Stimulated activated CD4-positive, alpha-beta T cell treated with anti-CD3 and anti-CD28 coated beads, Interleukin-4, amount 100 ng/mL, for 24 hours (primary cell): ENCODE measurements at places on chromosomes 3 and 15.

- no peak for DNase-seq
Observed at GRCh38 chr3:169835533-169835932, 22.8 kb upstream of the LRRC34 start.

DNA sequence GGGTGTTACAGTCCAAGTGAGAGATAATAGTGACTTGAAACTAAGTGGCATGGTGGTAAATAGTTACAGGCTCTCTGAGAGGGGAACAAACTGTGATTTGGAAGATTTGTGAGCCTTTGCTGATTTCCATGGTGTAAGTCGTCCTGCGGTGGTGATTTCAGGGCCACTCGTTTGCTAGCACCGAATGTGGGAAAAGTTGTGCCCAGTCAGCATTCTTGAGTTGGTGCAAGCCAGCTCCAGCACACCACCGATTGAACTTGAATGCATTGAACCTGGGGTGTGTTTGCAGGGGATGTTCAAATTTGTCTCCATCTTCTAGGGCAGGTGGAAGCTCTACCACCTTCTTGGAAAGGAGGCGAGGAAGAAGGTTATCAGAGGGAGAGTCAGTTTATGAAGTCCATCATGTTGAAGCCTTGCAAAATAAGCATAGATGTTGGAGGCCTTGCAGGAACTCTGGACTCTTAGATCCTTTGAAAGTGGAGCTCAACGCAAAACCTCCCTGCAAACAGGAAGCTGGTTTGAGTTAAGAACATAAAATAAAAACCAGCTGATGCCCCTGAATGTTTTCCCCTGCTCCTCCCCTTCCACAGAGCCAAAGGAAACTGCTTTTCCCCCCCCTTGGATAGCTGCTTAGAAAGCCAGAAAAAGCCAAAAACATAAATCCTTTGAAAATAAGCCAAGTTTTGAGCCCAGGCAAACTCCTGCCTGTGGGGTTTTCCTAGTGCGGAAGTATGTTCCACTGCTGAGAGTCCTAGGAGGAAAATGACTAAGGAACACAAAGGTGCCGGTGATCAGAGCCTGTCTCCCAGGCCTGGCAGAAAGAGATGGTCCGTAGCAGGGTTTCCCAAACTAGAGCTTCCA lies 21.9 kb downstream of the MAPKBP1 start:
- DNase-seq = no peak

DNA sequence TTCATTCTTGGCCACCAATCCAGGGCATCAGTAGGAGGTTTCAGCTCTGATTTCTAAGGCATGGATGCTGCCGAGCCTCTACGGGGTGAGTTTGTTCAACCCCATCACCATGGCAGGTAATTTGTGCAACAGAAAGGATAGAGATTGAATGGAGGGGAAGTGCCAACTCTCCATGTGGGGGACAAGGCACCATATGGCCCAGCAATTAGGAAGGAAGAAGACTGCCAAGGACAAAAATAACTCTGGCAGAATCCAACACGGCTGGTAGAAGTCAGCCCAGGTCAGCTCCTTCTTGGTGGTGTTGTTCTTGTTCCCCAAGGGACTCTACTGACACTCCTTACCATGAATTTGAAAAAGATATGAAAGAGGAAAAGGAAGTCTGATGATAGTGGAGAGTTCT lies 503.9 kb downstream of the MAGI1 start:
- no peak for DNase-seq

DNA sequence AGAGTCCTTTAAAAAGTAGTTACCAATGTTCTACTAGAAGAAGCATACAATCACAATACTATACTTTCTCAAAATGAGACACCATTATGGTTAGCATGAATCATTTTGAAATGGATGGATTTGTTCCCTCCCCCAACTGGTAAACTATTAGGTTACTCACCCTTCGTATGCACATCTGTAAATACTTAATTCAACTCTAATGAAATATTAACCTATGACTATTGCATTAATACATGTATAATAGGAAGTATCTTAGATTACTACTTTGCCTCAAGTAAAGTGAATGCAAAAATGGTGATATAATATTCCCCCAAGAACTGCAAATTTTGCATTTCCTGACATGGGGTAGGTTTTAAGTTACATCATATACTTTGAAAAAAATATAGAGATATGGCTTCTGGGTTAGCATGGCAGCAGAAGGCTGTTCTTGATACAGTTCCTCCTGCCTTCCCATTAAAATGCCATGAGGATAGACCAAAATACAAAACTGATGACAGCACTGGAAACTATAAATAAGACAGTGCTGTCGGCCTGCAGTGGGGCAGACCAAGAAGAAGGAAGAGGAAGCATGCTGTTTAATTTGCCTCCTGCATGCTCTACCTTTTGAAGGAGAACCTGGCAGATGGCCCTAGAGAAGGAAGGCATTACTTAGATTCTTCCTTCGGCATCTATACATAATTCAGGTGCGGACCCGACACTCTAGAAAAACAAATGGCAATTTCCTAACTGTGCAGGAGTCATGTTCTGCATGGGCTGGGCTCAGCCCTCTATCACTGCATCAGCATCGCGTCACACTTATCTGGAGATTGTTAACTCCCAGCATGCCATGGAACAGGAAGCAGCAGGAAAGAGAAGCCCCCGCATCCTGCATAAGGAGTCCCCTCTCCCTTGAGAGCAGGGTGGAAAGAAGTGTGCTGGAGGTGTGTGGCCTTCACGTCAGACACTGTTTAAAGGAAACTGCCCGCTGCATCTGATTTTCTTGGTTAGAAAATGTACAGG lies 41.8 kb upstream of the NEO1 start:
- DNase-seq = no peak

- no peak for DNase-seq
Observed at GRCh38 chr15:93495799-93496637, 407.0 kb upstream of the RGMA start.

- DNase-seq = no peak
Observed at GRCh38 chr3:37795431-37796061, 66.1 kb upstream of the CTDSPL start.

DNA sequence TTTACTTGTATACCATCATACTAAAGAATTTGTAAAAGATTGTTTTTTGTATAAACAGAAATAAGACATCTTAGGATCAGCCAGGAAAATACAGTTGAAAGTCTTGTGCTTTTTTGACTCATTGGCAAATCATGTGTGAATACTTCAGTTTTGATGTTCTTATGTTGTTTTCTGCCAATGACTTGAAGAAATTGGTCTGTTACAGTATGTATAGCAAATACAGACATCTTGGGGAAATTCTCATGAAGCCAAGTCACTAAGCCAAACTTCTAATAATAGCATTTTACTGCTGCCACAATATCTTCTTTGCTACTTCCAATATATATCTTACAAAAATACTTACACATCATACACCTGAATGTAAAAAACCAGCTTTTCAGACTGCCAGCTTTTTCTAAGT lies 83.2 kb downstream of the DZIP3 start:
- no peak for DNase-seq

- no peak for DNase-seq
Observed at GRCh38 chr3:7190095-7190494, 329.2 kb downstream of the GRM7 start.

GRCh38 chr15:70479056-70479455 lies 284.3 kb downstream of the UACA start:
- no peak for DNase-seq

DNA sequence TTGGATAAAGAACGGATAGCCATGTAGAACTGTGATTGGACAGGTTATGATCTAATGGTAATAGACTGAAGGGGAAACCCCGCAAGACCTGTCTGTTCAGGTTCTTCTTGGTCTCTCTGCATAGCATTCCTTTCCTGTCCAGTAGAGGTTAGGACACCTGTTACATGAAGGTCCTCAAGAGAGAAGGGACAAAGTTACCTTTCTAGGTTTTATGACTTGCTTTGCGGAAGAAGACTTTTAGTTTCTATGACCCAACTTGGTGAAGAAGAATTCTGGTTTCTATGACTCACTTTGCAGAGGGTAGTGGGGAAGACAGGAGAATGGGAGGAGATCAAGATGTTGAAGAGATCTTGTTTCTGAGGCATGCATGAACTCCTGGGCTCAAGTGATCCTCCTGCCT lies 97.9 kb upstream of the C3orf80 start:
- no peak for DNase-seq

DNA sequence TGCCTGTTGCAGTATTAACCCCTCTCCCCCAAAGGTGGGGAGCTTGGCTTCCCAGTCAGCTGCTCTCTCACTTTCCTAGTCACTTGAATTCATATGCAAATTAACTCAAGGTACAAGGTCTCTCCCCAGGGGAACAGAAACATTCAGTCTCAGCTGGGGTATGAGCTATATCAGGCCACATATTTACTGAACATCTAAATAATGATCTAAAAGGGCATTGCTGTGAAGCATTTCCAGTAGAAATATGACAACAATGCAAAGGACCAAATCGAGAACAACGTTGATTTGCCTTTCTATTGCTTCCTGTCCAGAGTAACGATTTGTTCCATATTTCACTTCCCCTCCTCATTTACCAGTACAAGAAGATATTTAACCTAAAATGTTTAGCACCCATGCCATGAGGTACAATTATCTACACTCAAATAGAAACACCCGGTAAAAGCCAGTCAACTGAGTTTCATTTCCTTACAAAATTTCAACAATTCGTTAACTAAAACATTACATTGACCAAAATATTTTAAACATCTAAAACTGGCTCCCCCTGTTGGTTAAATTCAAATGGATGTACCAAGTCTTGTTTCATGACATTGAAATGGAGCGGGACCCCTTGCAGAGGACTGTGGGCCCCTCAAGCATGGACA lies 36.5 kb upstream of the KLHL6 start:
- DNase-seq = no peak

GRCh38 chr15:58378241-58379085 lies 53.3 kb upstream of the LIPC start:
- no peak for DNase-seq

DNA sequence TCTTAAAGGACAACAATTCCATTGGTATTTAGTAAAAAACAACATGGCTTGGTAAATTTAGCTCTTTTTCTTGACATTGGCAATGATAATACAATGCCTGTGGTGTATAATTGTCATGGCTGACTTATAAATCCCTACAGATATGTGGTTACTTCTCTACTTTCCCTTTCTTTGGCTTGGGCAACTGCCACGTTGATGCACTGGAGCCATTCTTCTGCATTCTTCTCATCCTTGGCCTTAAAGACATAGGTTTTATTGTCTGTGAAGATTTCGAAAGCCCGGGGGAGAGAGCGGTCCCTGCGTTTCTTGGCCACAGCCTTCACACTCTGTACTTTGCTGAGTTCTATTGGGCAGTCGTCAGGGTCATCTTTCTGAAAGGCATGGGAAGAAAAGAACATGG lies 101.1 kb upstream of the CCNL1 start:
- DNase-seq = no peak

GRCh38 chr3:185825006-185825638 lies at the start of gene IGF2BP2:
TSS of gene IGF2BP2 (minus strand) at chr3:185825042. CDS start at chr3:185824960, 82 bp downstream.
- DNase-seq = peak; percentile 44

GRCh38 chr15:87582169-87582568 lies 674.4 kb downstream of the NTRK3 start:
- DNase-seq = no peak

GRCh38 chr3:194189243-194189791 lies 53.4 kb downstream of the HES1 start:
- DNase-seq = no peak

GRCh38 chr3:49683162-49683561 lies 6.1 kb downstream of the MST1 start:
- no peak for DNase-seq

- DNase-seq = no peak
Observed at GRCh38 chr3:115321400-115321805, 174.3 kb upstream of the ZBTB20 start.

GRCh38 chr15:70447521-70447920 lies 315.8 kb downstream of the UACA start:
- no peak for DNase-seq

DNA sequence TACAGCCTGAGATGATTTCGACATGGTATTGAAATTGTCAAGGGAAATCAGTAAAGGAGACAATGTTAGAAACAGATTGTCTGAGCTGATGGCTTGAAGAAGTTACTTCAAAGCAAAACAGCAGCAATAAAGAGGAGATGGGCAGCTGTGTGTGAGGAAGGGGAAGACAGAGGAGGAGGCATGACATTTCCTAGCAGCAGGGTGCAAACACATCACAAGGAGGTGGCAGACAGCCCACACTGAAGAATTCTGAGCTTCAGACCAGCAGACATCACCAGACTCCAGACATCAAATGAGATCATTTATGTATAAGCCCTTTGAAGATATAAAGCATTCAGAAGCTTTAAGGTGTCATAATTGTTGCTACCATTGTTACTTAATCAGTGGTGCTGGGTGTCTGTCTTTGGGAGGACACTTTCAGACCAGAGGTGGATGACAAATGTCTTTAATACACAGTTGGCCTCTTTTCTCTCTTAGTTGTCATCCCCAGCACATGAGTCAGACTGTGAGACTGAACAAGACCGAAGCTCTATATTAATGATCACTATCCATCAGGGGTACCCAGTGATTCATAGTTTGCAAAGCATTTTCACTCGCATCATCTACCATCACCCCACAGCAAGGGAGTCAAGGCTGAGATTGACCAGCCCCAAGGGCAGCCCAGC lies 203.9 kb downstream of the MINAR1 start:
- no peak for DNase-seq

DNA sequence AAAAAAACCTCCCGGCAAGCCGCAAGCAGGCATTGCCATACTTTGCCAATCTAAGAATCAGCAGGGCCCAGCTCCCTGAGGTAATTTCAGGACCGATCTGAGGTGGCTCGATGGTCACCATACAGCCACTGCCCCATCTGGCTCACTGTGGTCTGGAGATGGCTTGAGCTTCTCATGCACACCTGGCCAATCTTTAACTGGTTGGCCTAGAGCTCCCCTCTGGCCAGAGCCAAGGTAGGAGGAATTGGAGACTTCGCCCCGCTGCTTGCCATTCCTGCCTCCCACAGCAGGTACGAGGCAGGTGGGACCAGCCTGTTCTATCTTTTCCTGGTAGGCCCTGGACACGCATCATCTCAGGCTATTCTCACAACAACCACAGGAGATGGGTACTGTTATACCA lies 10.1 kb downstream of the CYP1A2 start:
- DNase-seq = no peak

DNA sequence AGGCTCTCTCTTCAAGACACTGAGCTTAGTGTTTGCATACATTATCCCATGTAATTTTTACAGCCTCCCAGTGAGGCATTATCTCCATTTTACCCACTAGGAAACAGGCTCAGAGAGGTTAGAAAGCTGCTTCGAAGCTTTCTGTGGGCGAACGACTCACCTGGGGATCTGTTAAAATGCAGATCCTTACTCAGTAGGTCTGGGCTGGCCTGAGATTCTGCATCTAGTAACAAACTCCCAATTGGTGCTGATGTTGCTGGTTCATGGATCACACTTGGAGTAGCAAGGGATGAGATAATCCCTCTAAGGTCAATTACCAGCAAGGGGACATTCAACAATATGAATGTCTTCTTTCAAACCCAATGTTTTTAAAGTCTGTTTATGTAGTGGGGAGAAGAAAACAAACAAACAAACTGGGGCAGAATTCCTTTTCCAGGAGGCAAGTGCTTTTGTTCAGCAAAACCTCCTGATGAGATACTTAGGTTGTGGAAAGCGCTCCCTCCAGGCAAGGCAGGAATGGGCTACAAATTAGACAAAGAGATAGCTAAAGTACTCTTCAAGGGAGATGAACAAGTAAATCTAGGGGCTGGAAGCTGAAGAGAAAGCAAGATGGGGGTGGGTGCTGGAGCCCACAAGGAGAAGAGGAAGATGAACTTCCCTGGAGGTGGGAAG lies 311.9 kb downstream of the SHQ1 start:
- DNase-seq = no peak
